ENCODE measurements at places on chromosomes 5 and 9. TPM values are rescaled to one million over a fixed set of nuclear protein-coding genes. Genes with fewer than 3 reads are reported as not detected.
A peak's percentile ranks its signal among the peaks of the same experiment; 100 is the strongest.

DNA sequence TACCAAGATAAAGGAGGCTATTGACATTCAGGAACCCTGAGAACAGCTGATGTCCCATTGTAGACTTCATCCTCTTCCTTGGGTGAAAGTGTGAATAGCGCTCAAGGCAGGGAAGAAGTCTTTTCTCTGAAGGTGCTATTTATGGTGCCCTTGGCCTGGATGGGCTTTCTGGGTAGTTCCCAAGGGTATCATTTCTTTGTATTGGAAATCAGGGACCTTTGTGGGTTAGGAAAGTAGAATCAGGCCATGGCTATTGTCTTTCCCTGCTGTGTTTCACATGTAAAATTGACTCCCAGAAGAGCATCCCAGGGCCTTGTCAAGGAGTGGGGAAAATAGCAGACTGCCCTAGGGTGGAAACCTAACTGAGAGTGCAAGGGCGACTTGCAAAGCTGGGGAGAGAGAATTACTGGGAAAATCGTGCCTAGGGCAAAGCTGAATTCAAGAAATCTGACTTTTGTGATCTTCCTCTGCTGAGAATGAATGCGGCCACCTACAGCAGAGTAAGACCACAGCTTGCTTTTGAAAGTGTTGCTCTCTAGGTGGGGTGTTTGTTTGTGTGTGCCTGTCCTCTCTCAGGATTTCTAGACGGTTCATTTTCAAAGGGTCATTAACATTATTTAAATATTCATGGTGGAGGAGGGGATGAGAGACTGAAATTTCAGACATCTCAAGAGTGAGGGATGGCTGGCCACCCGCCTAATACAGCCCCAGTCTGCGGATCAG is 160.6 kb downstream of the C9orf152 start:
- DNase-seq = no peak

DNA sequence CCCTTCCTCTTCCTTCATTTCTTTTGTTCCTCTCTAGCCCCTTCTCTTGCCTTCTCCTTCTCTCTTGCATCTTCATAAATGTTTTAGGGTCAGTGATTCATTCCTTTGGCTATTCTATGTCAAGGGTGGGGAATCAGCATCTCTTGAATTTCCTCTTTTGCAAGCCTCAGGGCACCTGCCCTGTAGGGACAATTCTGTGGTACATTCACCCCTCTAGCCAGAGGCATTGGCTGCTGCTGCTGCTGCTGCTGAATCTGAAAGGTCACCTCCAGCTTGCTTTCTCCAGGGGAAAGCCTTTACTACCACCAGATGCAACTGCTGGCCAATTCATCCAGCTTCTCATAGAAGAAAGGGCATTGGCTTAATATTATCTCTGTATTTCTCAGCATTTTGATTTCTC is 87.3 kb downstream of the INSYN2B start:
- no peak for DNase-seq

DNA sequence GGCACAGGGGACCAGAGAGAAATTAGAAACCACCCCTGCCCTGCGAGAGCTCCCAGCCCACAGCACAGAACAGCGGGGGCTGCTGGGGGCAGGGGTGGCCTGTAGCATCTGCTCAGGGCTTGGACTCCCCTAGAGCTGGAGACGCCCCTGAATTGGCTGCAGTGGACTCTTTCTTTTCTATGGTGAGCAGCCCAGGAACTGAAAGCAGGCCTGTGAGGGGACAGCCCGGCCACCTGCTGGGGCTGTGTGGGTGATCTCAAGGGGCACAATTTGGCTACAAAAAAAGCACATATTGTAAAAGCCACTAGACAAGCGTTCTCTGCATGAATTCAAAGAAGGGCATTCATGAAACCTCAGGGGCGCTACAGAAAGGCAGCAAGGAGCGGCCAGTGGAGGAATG is 57.5 kb upstream of the ICE1 start:
- DNase-seq = no peak

- DNase-seq = peak; percentile 20
Observed at GRCh38 chr5:91848453-91848852, 465.3 kb upstream of the ARRDC3 start.

DNA sequence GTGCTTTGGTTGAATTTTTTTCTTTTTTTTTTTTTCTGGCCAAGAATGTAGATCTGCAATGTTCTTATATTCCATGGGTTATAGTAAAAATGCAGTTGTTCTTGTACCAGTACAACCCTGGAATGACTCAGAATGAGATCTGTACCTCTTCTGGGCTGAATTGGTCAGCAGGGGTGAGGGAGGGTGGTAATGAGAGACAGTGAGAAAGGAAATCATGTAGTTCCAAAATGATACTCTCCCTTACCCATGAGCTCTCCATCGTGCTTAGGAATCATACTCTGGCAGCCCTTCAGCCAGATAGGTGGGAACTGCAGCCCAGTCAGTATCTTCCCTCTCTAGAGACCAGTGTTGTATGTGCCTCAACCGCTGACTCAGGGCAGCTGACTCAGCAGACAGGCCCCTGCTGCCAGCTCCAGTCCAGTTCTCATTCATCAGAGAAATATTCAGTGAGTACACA is 2.1 kb upstream of the GLIS3 start:
- DNase-seq = peak; percentile 68

GRCh38 chr5:51225789-51226742 is 157.2 kb upstream of the ISL1 start:
- DNase-seq = no peak

DNA sequence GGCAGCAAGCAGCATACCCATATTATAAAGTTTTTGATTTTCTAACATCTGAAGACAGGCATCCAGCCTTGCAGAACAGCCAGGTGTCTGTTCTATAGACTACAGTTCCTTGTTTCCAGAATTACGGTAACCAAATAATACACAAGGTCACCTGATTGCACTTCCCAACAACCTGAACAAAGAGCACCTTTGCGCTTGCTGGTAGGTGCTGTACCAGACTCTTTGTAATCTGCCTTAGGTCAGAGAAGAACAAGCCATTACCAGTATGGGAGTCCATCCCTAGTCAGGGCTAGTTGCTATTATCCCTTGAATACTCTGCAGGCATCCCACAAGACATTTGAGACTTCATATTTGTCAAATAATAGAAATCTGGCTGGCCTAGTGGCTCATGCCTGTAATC is 256.2 kb downstream of the ARRDC3 start:
- no peak for DNase-seq

- DNase-seq = no peak
Observed at GRCh38 chr9:35852876-35853865, 17.0 kb downstream of the OR13J1 start.

- DNase-seq = no peak
Observed at GRCh38 chr5:4246447-4246846, 650.8 kb downstream of the IRX1 start.

DNA sequence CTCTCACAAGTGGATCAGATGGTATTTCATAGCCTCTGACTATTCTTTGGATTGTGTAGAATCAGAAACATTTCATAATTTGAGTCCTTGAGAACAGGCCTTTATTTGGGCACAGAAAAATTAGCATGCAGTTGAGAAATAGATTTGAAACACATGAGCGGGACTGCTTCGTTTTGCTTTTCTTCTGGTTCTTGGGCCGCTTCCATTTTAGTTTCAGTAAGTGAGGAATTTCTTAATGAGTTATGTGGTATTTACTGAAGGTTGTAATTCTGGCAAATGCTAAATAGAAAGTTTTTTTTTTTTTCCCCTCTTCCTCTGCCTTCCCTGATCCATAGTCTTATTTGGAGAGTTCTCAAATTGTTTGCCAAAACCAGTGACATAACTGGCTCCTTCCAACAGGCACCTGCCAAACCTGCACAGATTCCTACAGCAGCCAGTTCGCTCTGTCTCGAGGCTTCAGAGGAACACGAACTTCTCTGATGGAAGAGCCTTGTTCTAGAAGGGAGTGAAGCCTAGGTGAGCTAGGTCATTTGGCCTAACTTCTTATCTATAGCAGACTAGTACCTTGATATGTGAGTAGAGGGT is 71.2 kb upstream of the SLC28A3 start:
- DNase-seq = no peak

GRCh38 chr9:125444956-125445506 is 183.4 kb downstream of the GAPVD1 start:
- DNase-seq = no peak

- DNase-seq = no peak
Observed at GRCh38 chr9:111212874-111213273, 117.2 kb downstream of the OR2K2 start.

DNA sequence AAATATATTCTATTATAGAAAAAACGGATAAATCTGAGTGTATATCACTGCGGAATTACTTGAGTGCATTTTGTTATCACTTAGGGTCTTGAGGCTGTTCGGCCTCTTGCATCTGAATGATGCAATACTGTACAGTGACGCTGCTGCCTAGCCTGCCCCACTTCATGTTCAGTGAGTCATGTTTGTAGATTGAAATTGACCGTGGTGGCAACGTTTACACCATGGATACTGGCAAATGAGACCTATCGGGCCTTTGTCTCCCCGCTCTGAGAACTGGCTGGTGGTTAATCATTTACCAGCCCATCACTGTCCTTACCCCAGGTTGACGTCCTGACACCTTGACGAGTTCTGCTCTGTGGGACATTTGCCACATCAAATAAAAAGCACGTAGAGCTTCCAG is 510.1 kb upstream of the ADAMTS16 start:
- DNase-seq = no peak

DNA sequence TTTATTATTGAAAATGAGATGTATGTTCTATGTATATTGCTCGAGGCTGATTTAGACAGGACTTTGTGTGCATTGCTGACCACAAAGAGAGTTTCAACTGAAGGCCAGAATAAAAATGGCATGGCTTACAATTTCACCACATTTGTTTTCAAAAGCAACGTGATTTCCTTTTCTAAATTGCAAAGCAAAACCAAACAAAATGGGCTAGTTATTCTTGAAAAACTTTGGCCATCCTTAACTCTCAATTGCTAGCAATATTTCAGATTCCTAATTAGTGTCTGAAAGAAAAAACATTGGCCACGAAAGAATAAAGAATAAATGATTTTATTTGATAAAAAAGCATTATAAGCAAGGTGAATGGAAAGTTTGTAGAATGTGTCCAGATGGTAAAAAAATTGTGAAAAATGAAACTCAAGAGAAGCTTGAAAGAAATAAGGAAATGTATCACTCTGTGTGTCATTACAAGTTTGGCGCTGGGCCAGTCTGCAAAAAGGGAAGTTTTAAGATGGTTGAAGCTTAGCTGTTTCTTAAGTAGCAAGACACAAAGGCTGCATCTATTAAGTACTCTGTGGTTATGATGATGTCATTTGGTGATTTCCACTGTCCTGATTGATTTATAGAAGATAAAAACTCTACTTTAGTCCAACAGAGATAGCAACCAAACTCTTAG is 89.2 kb upstream of the PRLR start:
- DNase-seq = no peak

DNA sequence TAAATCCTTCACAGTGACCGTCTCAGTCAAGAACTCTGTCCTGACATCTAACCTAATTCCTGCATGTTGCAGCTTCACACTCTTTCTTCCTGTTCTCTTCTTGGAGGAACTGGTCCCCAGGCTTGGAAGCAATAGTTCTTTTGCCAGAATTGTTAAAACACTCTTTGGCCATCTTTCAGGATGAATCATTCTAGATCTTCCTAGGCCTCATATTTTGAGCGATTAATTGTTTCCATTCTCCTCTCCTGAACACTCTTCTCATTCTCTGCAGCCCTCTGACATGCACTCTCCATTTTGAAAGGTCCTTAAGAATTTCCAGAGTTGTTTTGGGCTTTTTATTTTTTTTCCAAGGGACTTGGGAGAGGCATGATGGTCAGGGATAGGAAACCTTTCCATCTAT is 85.8 kb downstream of the FAM114A2 start:
- no peak for DNase-seq

GRCh38 chr9:101311758-101312420 is 72.9 kb downstream of the BAAT start:
- DNase-seq = peak; percentile 49

DNA sequence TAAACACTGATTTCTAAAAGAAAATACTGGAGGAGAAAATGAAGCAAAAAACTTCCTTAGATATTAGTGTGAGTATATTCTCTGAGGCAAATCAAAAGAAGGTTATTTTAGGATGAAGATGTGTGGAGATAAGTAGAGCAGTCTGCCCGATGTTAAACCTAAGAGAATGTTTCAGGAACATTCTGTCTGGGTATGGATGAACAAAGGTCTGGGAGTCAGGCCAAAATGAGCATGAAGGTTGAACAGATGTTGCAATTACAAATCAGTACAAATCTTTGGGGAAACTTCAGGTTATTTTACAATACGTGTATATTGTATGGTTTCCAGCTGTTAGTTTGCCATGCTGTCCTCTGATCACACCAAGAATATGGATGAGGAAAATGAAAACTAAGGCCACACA is 14.4 kb upstream of the CEP78 start:
- DNase-seq = no peak

GRCh38 chr9:99264070-99264680 is 42.1 kb downstream of the SEC61B start:
- no peak for DNase-seq

- DNase-seq = no peak
Observed at GRCh38 chr5:131973089-131973712, 27.7 kb upstream of the MEIKIN start.

DNA sequence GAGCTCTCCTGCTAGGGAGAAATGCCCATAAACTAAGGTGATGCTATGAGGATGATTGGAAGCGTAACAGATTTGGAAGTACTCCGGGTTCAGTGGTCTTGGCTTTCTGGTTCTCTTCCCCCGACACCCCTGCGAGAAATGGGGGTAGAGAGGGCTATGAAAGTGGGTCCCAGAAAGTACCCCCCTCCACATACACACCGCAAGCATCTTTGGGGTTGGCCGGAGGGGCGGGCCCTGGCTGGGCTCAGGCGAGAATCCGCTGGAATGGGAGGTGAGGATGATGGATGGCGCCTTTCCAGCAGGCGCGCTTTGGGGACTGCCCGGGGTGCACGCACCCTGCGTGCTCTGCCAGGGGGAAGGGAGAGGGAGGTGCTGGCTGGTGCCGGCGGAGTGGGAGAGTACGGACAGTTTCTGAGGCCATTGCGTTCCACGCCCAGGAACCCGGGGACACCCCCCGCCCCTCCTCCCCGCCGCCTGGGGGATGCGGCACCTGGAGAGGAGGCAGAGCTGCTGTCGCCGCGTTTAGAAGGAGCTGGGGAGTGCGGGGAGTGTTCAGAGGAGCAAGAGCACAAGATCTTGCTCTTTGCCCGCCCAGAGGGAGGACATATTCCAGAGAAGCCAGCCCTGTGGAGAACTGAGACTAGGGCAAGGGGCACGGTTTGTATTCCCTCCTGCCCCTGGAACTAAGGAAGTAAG is 1.9 kb downstream of the PCSK5 start:
- DNase-seq = no peak

- DNase-seq = peak; percentile 13
Observed at GRCh38 chr5:86461169-86461956, 156.4 kb upstream of the COX7C start.

DNA sequence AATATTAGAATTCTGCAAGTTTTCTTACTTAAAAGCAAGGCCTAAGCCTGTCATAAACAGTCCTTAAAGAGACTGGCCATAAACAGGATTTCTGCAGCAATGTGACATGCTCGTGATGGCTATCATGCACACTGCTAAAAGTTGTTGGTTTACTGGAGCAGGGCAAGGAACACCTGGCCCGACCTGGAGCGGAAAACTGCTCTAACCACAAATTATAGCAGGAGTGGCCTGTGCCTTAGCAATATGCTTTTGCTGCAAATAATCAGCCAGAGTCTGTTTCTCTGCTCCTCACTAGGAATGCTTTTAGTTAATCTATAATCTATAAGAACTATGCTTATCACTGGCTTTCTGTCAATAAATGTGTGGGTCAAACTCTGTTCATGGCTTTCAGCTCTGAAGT is 322.9 kb upstream of the RPS23 start:
- peak; percentile 74 for DNase-seq

Gene SLC6A7
- not detected for total RNA-seq

Gene REEP2
- 9.9 TPM for total RNA-seq

Gene PAPPA
- 2.5 TPM for total RNA-seq

Gene BTNL8
- total RNA-seq = not detected

Gene OR2K2
- not detected for total RNA-seq

Gene LCN15
- total RNA-seq = not detected

Gene SPINK13
- total RNA-seq = 0.58 TPM
